Endothelial cell (in vitro differentiated cells): ENCODE measurements at places on chromosomes 2 and 18.

GRCh38 chr2:190325588-190325987 lies 6.0 kb upstream of the HIBCH start:
- DNase-seq = no peak

GRCh38 chr2:241862093-241862492 lies 3.4 kb upstream of the PDCD1 start:
- no peak for DNase-seq

GRCh38 chr2:9760902-9761228 lies 82.4 kb upstream of the TAF1B start:
- no peak for DNase-seq

DNA sequence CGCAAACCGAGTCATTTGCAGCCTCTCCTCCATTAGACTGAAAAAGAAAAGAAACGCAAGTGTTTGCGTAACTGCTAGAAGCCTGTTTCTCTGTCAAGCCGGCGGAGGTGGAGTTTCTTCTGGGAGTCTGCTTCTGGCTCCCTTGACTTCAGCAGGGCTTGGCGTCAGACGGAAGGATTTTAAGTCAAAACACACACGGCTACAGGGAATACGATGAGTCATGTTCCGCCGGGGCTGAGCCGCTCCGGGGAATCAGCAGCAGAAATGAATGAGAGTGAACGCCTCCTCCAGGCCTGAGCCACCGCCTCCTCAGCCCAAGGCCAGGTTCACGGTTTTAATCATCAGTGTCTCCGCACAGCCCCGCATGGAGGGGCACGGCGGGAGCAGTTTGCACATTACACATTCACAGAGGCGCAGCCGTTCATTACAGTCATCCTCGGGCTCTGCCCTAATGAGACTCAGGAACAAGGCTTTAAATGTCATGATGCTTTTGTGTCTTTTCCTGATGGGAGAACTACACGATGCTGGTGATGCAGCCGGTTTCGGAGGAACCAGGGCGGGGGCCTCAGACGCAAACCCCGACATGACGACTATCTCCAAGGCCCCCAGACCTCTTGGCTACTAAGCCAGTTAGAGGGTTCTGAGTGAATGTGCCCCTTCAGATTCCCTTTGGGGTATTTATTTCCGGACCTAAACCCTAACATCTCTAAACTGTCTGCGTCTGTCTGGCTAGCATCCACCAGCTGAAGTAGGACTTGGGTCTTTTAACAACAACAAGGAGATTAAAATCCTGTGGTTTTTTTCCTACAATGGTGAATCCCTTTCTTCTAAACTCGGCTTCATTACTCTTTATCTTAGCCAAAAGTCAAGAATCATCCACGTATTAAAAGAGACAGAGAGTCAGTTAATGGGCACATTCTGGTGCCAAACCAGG lies 11.1 kb upstream of the SCG2 start:
- DNase-seq = peak; percentile 41

GRCh38 chr2:82320296-82320695 lies 2015.7 kb upstream of the LRRTM1 start:
- DNase-seq = no peak

GRCh38 chr2:119257198-119257597 lies 33.6 kb downstream of the STEAP3 start:
- DNase-seq = no peak

DNA sequence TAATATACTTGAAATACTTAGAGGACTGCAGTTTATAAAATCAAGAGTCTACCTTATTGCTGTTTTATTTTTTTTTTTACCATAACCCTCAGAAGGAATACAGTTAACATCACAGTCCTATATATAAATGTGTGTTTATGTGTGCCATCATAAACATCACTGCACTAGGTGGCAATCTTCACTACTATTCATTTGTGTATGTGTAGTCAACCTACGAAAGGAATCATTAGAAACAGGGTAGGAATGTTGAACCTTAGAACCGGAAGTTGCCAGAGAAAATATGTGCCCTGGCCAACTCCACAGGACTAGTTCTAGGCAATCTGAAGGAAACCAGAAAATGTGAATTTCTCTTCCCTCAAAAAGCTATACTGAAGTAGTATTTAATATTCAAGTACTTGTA lies 3.4 kb downstream of the GEN1 start:
- DNase-seq = no peak

GRCh38 chr2:22991844-22992243 lies 393.1 kb upstream of the KLHL29 start:
- DNase-seq = no peak

GRCh38 chr2:144011098-144011497 lies 508.8 kb downstream of the ZEB2 start:
- DNase-seq = no peak

GRCh38 chr2:198930170-198930569 lies 527.6 kb downstream of the SATB2 start:
- DNase-seq = no peak

DNA sequence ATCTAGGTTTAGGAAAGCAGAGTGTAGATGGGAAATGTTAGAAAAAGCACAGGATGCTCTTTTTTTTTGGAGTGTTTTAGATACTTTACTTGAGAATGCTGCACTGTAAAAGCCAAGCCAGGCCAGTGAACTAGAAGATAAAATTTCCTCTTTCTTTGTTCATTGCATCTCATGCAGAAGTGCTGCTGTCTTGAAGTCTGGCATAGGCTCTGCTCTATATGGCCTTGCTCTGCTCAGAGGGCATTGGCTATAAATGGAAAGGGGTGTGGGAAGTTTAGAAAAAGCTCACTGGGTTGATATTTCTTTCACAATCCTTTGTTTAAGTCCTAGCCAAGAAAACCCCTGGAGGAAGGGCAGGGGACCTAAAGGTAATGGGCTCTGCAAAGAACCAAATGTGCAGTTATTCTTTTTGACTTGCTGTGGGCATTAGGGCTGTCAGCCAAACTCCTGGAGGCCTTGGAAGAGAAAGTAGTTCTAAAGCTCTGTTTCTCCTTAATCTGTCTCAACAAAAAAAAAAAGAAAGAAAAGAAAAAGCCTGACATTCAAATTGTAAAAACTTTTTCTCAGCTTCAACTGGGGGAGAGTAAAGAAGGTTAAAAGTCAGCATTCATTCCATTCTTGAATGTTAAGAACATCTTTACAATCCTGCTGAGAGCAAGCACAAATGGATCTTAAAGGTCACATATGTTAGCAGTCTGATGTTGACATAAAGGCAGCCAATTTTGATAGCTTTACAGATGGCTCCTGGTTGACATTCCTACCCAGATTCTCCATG lies 338.3 kb downstream of the GULP1 start:
- DNase-seq = no peak

- DNase-seq = no peak
Measured at GRCh38 chr2:7084601-7085000, 167.4 kb downstream of the RNF144A start.

GRCh38 chr18:53489266-53489665 lies 735.2 kb downstream of the MBD2 start:
- no peak for DNase-seq

GRCh38 chr2:10977621-10978020 lies 65.9 kb downstream of the KCNF1 start:
- DNase-seq = no peak

GRCh38 chr2:240784629-240785423 lies 35.2 kb downstream of the KIF1A start:
- no peak for DNase-seq

DNA sequence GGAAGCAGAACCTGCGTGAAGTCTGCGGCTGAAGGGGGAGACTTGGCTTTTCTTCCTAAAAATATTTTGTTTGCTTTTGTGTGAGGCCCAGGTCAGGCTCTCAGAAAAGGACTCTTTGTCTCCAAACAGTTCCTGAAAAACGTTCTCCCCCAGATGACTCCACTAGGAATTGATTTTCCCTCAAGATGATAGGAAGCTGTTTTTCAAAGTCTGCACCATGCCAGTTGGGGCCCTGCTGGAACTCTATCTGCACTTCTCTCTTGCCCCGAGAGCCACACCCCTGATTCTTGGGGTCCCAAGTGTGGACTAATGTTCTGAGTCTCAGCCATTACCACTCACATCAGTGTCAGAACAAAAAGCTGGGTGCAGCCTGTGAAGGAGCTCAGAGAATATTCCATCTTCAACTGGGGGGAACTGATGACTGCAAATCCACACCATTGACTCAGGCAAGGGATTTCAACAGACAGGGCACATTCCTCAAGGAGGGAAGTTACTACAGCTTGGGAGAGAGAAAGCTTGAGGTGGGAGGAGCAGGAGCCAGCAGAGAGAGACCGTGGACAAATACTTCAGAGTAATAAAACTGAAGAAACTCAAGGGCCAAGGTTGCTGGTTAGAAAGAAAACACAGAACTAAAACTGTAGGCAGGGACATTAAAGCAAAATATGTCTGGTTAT lies 768.3 kb downstream of the RNF144A start:
- DNase-seq = no peak

DNA sequence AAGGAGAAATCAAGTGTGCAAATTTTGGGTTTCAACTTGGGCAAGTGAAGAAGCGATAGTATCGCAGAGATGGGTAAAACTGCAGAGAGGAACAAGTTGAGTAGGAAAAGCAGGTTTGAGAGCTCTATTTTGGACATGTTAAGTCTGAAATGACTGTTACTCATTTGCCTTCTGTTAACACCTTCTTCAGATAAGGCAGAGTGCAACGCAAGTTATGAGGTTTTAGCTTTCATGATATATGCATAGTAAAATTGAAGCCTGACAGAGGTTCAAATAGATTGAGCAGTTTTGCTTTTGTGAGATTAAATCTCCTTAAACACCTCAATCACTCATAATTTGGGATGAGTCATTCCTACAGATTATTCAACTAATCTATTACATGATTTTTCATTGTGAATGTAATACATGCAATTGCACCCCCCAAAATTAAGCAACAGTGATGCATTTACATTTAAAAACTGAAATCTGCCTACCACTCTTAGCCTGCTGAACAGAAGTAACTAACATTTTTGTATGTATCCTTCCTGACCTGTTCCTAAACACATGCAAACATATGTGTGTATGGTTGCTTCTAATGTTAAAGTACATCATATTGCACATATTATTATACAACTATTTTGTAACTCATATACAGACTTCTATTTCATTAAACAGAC lies 575.4 kb downstream of the ARHGAP15 start:
- DNase-seq = no peak

DNA sequence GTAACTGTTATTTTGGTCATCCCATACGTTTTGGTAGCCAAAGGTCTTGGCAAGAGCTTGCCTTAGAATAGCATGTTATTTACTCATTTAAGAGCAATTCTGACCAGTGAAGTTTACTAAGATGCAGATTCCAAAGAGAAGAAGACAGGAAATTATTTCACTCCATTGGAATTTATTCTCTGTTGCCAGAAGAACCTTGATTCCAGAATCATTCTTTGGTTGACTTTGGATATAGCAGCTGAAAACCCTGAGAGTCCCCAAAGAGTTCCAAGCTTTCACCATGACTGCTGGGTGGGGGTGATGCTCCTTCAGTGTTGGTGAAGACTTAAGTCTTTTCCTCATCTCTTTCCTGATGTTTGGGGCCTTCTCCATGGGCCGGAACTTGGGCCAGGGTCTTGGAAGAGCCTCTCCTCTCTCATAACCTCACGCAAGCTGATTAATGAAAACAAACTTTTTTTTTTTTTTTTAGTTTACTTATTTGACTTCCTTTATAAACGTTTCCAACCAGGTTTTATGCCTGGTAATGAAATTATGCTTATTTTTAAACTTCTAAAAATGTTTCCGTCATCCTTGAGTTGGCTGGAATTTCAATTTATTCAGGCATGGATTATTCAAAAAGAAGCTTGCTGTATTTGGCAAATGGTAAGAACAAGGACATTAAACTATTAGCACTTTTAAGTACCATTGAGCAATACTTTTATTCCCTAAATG lies 192.0 kb downstream of the MTX2 start:
- no peak for DNase-seq

DNA sequence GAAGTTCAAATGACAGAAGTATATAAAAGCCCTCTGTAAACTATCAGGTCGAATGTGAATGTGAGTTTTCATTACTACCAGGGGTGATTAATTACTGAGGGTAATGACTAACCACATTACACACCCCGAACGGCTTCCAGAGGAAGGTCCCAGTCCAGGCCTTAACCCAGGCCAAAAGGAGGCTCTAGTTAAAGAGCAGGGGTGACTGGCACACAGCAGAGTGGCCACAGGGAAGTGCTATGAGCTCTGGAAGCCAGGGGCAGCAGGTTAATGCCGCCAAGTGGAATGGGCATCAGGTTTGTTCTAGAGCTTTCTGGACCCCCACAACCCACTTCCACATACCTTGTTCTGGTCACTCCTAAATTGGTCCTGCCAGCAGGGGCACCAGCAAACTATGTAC lies 87.7 kb downstream of the BCL11A start:
- DNase-seq = no peak

GRCh38 chr18:76495006-76495370 lies at the start of gene ZNF516:
TSS of gene ZNF516 (minus strand) at chr18:76495242. CDS start at chr18:76443054, 52,188 bp downstream.
- peak; percentile 65 for DNase-seq

GRCh38 chr18:63213331-63213900 lies 106.2 kb downstream of the BCL2 start:
- DNase-seq = no peak

GRCh38 chr2:33110461-33110860 lies 163.7 kb downstream of the LTBP1 start:
- no peak for DNase-seq

- no peak for DNase-seq
Measured at GRCh38 chr2:13201924-13202323, 485.2 kb downstream of the TRIB2 start.

DNA sequence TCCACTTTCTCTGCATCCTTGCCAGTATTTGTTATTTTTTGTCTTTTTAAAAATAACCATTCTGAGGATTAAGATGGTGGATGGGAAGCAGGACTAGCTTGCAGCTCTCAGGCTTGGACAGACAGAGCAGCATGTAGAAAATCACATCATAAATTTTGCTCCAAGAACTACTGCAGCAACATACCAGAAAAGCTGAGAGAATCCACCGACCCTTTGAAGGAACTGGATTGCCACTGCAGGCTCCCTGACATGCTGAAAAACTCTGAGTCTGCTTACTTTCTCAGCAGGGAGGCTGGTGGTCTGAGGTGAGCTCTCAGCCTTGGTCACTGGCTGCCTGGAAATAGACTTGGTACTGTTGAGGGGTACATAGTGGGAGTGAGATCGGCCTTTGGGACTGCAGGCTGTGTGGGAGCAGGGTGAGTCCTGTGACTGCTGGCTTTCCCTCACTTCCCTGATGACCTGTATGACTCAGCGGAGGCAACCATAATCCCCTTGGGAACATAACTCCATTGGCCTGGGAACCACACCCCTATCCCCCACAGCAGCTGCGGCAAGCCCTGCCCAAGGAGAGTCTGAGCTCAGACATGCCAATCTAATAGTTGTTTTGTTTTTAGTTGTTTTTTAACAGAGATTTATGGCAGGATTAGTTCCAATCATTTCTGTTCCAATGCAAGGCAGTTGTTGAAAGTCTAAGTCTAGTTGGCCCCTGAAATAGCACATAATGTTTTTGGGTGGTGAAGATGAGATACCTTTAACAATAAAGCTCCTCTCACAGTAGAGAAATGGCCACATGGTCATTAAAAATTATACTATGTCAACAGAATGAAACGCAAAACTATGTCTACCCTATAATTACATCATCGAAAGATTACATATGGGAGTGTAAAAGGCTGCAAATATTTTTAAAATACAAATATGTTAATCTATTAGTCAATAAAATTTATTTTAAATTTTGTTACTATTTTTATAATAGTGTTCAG lies 414.2 kb upstream of the CHAC2 start:
- no peak for DNase-seq

GRCh38 chr2:178871536-178871935 lies 64.3 kb upstream of the TTN start:
- no peak for DNase-seq

- DNase-seq = no peak
Measured at GRCh38 chr2:48482769-48483168, 47.2 kb upstream of the STON1 start.

GRCh38 chr2:223674998-223675609 lies 72.9 kb upstream of the SCG2 start:
- peak; percentile 27 for DNase-seq

- peak; percentile 22 for DNase-seq
Measured at GRCh38 chr2:224650815-224651439, 65.2 kb downstream of the CCDC195 start.
